ENCODE measurements at places on chromosomes 4 and X.

GRCh38 chr4:108965016-108965415 lies 202.2 kb upstream of the ETNPPL start:
- H3K4me3 ChIP-seq = no peak overlapping the region
- no peak overlapping the region for H3K27ac ChIP-seq
- H3K27me3 ChIP-seq = no peaks in the 10 kb centered on the region

DNA sequence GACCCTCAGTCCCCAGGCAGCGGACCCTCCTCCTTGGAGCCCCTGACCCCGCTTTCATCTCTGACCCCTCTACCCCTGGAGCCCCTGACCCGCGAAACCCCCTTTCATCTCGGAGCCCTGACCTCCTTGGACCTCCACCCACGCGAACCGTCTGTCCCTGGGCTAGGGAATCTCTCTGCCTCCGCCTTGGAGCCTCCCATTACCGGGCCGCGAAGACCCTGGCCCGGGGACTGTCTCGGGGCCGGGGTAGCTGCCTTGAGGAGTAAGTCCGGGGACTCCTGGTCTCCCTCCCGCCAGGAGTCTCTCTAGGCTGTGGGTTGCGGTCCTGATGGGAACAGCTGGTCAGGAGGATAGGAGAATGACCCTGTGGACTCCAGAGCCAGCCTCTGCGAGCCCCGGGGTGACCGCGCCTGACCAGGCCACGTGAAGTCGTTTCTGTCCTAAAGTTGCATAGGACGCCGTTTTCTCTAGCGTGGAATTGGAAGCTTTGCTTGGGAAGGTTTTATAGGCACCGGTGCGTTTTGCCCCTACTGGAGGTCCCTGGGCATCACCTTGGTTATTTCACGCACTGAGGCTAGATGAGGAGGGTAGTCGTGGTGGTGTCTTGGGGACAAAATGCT lies 824 bp downstream of the TBC1D14 start:
- no peaks in the 10 kb centered on the region for H3K27me3 ChIP-seq
- DNase-seq = no peak
- no peak overlapping the region for H3K27ac ChIP-seq
- H3K4me3 ChIP-seq = peak overlapping the region; percentile 67
- peaks cover 11% of the 10 kb centered on the region for H3K4me1 ChIP-seq

GRCh38 chr4:48073567-48074103 lies 57.1 kb downstream of the NIPAL1 start:
- H3K4me1 ChIP-seq = no peaks in the 10 kb centered on the region
- H3K27ac ChIP-seq = no peak overlapping the region
- H3K4me3 ChIP-seq = no peak overlapping the region
- H3K27me3 ChIP-seq = no peaks in the 10 kb centered on the region
- DNase-seq = no peak
- H3K36me3 ChIP-seq = 0 out of 2 replicates have a peak, but pooled peaks cover 4% of the 10 kb centered on the region

DNA sequence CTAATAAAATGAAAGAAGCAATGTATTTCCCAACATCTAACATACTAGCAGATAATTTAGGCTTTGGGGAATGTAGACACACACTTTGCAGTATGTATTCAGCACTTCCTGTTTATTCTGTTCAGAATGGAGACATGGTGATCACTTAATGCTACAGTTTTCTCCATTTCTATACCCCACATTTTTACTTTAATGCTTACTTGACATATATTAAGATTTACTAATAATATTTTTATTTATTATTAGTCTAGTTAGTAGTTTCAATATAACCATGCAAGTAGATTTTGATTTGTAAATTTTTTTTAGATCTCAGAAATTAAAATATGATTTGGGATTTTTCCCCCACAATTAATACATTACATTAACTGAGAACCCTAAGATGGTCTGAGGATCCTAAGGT lies 98.4 kb downstream of the PRSS12 start:
- no peaks in the 10 kb centered on the region for H3K4me1 ChIP-seq
- H3K4me3 ChIP-seq = no peak overlapping the region
- no peak overlapping the region for H3K27ac ChIP-seq
- H3K27me3 ChIP-seq = no peaks in the 10 kb centered on the region
- no peak for DNase-seq

Data from MM.1S (cell line).